ENCODE measurements at places on chromosomes 4 and X.

GRCh38 chr4:41145571-41146078 is 68.7 kb downstream of the APBB2 start:
- DNase-seq = peak; percentile 60

DNA sequence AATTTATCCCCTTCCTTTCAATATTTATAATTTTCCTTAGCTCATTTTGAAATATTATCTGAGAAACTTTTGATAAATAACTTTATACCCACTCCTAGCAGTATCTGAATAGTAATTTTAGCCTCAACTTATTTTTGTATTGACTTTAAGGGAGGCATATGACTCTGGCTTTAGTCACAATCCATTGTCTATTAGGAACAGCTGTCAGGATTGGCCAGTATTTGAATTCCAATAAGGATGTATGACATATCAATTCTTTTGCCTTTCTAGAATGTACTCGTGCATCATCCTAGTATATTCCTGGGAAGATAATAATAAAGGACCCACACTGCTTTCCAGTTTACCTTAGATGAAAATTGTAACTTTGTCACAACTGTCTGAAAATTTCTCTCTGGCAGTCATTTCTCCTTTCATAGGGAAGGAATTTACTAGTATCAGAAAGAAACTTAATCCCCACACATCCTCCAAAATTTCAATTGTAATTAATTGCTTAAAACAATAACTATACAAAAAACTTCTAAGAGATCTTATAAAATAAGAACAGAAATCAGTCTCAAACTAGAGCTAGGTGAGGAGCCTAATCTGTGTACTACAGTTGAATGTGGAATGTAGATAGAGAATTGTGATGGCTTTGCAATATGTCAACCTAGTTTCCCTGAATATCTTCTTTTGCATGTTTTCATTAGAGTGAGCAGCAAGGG is 121.0 kb upstream of the EPHA5 start:
- DNase-seq = no peak

DNA sequence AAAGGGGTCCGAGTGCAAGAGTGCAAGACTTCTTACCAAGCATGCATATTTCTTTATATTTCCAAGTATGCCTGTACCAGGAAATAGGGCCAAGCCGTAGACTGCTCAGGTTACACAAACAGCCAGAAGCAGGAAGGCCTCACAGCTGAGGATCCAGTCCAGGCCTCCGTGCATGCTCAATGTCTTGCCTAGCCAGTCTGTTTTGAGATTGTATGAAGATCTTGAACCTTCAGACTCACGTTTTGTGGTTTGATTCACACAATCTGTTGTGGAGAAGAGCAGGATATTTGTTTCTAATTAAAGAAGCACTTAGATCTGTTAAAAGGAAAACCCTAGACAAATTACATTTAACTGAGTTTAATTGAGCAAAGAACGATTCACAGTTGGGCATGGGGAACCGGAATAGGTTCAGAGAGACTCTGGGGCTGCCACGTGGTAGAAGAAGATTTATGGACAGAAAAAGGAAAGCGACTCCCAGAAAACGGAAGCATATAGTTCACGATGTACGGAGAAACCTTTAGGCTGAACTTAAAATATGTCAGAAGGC is 1.2 kb downstream of the MGST2 start:
- peak; percentile 64 for DNase-seq

GRCh38 chr4:6056976-6057766 is 38.9 kb upstream of the C4orf50 start:
- no peak for DNase-seq

DNA sequence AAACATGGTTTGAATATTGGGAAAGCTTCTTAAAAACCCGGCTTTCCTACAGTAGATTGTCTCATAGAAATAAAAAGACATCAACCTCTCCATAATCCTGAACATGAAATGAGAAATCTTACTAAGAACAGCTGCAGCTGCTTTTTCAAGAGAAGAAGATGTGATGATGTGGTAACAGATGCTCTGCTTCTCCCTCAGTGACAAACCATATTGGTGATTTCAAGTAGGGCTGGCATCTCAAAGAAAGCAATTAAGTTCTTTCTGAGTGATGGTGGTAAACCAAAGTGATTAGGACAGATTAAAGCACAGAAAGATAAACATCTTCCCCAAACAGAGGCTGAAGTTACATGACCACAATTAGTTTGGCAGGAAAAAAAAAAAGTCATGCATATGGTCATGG is 1477.7 kb downstream of the RAPGEF2 start:
- DNase-seq = no peak

All from fibroblast of skin of abdomen (primary cell).